Cardiac fibroblast (primary cell): ENCODE measurements at places on chromosomes 2 and 18.
A peak's percentile ranks its signal among the peaks of the same experiment; 100 is the strongest.

DNA sequence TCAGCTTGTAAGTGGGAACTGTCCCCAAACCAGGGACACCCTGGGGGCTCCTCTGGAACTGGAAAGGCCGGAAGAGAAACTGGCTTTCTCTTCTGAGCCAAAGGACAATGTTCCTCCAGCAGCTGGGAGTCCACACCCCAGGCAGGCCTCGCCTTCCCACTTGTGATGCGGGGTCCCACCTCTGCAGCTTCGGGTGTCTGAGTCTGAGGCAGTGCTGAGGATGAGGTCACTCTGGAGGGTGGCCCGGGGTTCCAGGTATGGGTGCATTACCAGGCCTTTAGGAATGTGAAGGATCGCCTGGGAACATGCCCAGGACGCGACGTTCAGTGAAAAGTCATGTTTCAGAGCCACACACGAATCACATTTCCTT, 18.2 kb upstream of the BOK start:
- DNase-seq, result no peak

- DNase-seq, result no peak
Measured at GRCh38 chr18:43671431-43671830, 394.1 kb upstream of the SYT4 start.

GRCh38 chr2:179049546-179050311, at the start of gene CCDC141:
Gene CCDC141, minus strand, starts transcription at chr2:179050137. Its CDS starts 196 bp downstream, at chr2:179049941.
- DNase-seq, result peak; percentile 23

DNA sequence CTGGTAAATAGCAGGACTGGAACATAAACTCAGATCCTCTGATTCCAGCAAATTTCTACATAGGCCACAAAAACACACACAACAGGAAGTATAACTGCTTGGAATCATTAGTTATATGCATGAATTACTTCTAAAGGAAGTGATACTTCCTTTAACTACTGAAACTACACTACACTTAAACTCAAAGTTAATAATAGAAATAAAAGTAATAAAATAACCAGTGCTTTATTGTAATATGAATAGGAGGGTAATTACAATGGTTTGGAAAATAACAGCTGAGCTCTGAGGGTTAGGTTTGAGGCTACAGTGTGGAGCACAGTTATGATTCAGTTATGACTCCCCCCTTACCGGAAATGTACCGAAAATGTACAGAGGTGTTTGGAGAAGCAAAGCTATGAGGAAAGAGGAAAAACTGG, 18.5 kb upstream of the POLI start:
- DNase-seq, result no peak

- DNase-seq, result no peak
Measured at GRCh38 chr18:11980163-11980493, 1.2 kb upstream of the IMPA2 start.

DNA sequence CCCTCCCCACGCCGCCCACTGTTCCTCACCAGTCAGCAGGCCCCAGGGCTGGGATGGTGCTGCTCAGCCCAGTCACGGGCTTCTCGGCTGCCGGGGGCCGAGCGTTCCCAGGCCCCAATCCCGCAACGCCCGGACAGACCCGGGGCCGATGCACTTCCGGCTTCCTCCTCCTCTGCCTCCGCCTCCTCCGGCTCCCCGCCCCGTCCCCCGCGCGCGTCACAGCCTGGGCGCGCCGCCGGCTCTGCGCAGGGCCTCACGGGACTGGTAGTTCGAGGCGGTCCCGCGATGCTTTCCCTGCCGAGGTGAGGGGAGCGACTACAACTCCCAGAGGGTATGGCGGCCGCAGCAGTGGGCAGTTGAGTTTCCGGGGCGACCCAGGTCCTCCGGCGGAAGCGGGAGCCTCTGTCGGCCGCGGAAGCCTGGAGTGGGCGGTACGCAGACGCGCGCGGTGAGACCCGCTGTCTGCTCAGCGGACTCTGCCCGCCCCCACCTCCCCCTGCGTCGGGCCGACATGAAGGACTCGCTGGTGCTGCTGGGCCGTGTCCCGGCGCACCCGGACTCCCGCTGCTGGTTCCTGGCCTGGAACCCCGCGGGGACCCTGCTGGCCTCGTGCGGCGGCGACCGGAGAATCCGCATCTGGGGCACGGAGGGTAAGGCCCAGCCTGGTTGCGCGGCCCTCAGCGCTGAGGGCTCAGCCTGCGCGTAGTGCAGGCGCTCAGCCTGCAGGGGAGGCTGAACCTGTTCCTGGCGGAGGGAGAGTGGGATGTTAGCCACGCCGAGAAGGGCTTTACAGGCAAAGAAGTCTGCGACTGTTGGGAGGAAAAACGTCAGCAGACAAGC, at the start of the genes CIAO1 and TMEM127:
CIAO1 (plus strand) TSS at position 386 of the 840 bp plus-strand sequence; CDS start at position 512, 126 bp downstream.
TMEM127 (minus strand) TSS at position 158 of the 840 bp plus-strand sequence. CDS start 616 bp downstream, outside the sequence.
- DNase-seq, result peak; percentile 98

GRCh38 chr2:216574046-216574445, 59.2 kb upstream of the IGFBP2 start:
- no peak for DNase-seq

- no peak for DNase-seq
Measured at GRCh38 chr2:239873656-239874635, 151.2 kb downstream of the NDUFA10 start.

GRCh38 chr2:133444465-133444864, 123.8 kb downstream of the NCKAP5 start:
- no peak for DNase-seq

- no peak for DNase-seq
Measured at GRCh38 chr2:70596739-70597138, 43.1 kb upstream of the TGFA start.
